ENCODE measurements at places on chromosomes 7 and 10. TPM values are rescaled to one million over a fixed set of nuclear protein-coding genes. Genes with fewer than 3 reads are reported as not detected.

- peak overlapping the region; percentile 35 for H3K27ac ChIP-seq
- H3K4me3 ChIP-seq = no peak overlapping the region
- H3K4me1 ChIP-seq = peaks cover 10% of the 10 kb centered on the region
- DNase-seq = no peak
- no peaks in the 10 kb centered on the region for H3K36me3 ChIP-seq
These were observed 3.6 kb upstream of the MTPN start for GRCh38 chr7:135980665-135981180.

DNA sequence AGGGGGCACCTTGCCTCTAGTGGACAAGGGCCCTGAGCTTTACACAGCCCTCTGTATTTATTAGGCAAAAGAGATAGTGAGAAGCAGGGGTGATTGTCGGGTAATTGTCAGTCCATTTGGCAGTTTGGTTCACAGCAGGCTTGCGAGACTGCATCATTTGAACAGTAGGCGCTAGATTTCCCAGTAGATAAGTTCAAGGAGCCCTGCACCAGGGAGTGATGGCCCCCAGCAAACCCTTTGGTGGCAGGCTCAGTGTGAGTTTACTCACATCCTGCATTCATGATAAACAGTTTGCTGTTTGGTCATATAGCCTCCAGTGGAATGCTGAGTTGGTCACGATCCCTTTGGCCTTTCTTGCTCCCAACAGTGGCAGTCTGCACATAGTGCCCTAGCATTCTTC is 59.4 kb downstream of the MARCHF5 start:
- H3K27me3 ChIP-seq = no peaks in the 10 kb centered on the region
- no peak overlapping the region for H3K27ac ChIP-seq
- H3K4me3 ChIP-seq = no peak overlapping the region
- DNase-seq = no peak

DNA sequence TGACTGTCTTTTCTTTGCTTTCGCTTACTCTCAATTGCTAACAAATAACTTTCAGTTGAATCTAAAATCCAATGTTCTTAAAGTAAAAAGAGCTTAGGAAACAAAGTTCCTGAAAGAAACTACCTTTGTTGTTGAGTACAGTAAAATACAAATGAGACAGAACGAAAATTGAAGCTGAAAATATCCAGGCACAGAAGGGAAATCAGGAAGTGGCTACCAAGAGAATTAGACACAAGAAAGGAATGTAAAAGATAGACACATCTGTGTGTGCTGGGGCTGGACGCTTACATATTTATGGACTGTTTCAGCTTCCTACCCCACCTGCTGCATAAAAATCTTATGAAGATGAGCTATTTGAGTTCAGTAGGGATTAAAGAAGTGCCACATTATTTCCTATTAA is 161.7 kb upstream of the PLXDC2 start:
- no peak overlapping the region for H3K4me3 ChIP-seq
- H3K4me1 ChIP-seq = peaks cover 9% of the 10 kb centered on the region
- DNase-seq = no peak
- no peak overlapping the region for H3K27ac ChIP-seq
- no peaks in the 10 kb centered on the region for H3K36me3 ChIP-seq

- H3K4me3 ChIP-seq = no peak overlapping the region
- DNase-seq = no peak
- H3K27ac ChIP-seq = no peak overlapping the region
- no peaks in the 10 kb centered on the region for H3K27me3 ChIP-seq
- no peaks in the 10 kb centered on the region for H3K4me1 ChIP-seq
- no peaks in the 10 kb centered on the region for H3K36me3 ChIP-seq
These were observed 105.3 kb downstream of the SORCS1 start for GRCh38 chr10:107059068-107059804.

DNA sequence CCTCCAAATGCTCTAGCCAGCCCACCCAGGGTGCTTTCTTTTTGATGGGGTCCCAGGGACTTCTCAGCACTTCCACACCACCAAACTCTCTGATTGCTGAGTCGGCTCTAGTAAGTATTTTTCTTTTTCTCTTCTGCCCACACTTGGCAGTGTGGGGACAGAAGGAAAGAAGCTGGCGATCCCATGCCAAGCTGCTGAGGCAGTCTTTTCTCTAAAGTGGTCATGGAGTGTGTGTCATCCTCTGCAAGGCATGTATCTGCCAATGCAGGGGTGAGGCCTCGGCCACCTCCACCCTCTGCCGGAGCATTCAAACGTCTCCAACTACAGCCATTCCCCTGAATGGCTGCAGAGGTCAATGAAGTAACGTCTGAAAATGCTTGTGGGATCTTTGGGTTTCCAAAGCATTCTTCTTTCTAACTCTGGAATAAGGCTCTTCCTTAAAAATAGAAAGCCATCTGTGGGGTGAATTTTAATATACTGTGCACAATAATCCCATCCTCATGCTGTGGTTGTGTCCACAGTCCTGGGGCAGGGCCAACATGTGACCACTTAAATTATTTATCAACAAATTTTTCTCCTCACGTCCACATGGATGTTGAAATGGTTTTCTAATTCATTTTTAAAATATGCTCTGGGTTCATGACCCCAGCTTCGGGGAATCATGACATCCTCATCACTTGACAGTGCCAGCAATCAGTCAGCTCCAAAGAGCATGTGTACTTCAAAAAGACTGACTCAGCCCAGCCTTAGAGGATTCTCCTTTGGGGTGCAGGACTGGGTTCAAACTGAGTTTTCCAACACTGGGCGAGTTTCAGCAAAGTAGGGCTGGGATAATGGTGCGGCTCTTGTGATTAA is 171.3 kb upstream of the ITGB1 start:
- H3K4me1 ChIP-seq = peaks cover 14% of the 10 kb centered on the region
- no peaks in the 10 kb centered on the region for H3K27me3 ChIP-seq
- no peak overlapping the region for H3K4me3 ChIP-seq
- no peak for DNase-seq
- no peaks in the 10 kb centered on the region for H3K36me3 ChIP-seq

DNA sequence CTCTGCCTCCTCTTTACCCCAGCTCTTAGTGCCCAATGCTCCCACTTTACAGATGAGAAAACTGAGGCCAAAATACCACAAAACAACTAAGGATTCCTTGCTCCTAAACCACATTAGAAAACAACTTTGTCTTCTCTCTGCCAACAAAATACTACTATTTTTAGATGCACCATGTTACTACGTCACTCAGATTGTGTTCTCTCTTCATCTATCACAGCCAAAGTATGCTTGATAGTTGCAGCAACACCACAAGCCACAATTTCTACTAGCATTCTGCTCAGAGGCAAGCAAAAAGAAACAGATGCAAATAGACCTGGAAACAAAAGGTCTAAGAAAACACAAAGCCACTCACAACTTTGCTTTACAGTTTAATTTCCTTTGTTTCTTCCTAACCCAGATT is 3.3 kb upstream of the PDE1C start:
- no peaks in the 10 kb centered on the region for H3K27me3 ChIP-seq
- H3K4me3 ChIP-seq = no peak overlapping the region
- H3K27ac ChIP-seq = no peak overlapping the region
- H3K36me3 ChIP-seq = no peaks in the 10 kb centered on the region
- H3K4me1 ChIP-seq = peaks cover 17% of the 10 kb centered on the region

- no peak overlapping the region for H3K4me3 ChIP-seq
- no peaks in the 10 kb centered on the region for H3K36me3 ChIP-seq
- DNase-seq = no peak
- no peaks in the 10 kb centered on the region for H3K27me3 ChIP-seq
These were observed 24.6 kb downstream of the JAZF1 start for GRCh38 chr7:28155964-28156363.

- no peaks in the 10 kb centered on the region for H3K4me1 ChIP-seq
- H3K36me3 ChIP-seq = no peaks in the 10 kb centered on the region
- H3K27me3 ChIP-seq = no peaks in the 10 kb centered on the region
- DNase-seq = no peak
- no peak overlapping the region for H3K27ac ChIP-seq
These were observed 41.2 kb downstream of the CH25H start for GRCh38 chr10:89165923-89166322.

- H3K4me1 ChIP-seq = no peaks in the 10 kb centered on the region
- H3K36me3 ChIP-seq = peaks cover 50% of the 10 kb centered on the region
- no peak overlapping the region for H3K27ac ChIP-seq
- H3K4me3 ChIP-seq = no peak overlapping the region
- H3K27me3 ChIP-seq = no peaks in the 10 kb centered on the region
- peak; percentile 48 for DNase-seq
These were observed 14.7 kb downstream of the AQP1 start for GRCh38 chr7:30926313-30926712.

GRCh38 chr7:55127622-55128081 is 108.8 kb downstream of the EGFR start:
- H3K4me1 ChIP-seq = peaks cover 64% of the 10 kb centered on the region
- H3K27ac ChIP-seq = peak overlapping the region; percentile 81
- no peaks in the 10 kb centered on the region for H3K27me3 ChIP-seq
- DNase-seq = no peak
- H3K4me3 ChIP-seq = no peak overlapping the region

- peak overlapping the region; percentile 97 for H3K27ac ChIP-seq
- no peak overlapping the region for H3K4me3 ChIP-seq
- H3K36me3 ChIP-seq = no peaks in the 10 kb centered on the region
These were observed 3.8 kb downstream of the GLI3 start for GRCh38 chr7:42233171-42233570.

DNA sequence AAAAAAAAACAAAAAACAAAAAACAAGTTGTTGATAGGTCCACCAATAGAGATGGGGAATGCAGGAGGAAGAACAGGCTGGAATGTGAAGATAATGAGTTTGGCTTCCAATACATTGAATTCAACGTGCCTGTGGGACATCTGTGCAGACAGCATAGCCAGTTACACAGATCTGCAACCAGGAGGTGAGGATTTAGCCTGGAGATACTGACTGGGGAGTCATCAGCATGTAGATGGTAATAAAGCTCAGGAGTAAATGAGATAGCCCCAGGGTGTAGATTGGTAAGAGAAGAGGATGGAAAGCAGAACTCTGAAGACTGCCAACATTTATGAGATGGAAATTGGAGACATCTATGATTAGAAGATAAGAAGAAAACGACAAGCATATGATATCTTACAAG is 4.7 kb upstream of the TRIM8 start:
- H3K4me1 ChIP-seq = peaks cover 21% of the 10 kb centered on the region
- H3K27ac ChIP-seq = no peak overlapping the region
- DNase-seq = no peak
- H3K4me3 ChIP-seq = no peak overlapping the region
- no peaks in the 10 kb centered on the region for H3K27me3 ChIP-seq

DNA sequence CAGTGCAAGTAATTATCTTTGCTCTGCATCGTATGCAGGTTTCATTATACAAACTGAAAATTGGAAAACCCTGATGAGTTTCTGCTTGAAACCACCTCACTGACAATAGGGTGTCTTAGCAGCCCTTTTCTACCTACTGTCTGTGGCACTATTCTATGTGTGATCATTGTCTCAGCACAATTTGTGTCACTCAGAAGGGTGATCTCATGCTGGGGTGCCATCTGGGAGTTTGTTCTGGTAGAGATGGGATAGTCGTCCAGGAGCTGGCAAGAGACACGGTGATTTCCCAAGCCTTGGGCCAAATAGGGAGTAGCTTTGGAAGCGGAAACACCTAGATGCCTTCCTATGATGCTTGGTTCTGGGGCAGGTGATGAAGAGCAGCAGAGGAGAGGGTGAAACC is 186.3 kb downstream of the FRMD4A start:
- no peak overlapping the region for H3K4me3 ChIP-seq
- H3K27me3 ChIP-seq = no peaks in the 10 kb centered on the region
- no peak overlapping the region for H3K27ac ChIP-seq
- no peaks in the 10 kb centered on the region for H3K4me1 ChIP-seq

The OR2A42 gene
- not detected for total RNA-seq

The PYROXD2 gene
- 9.6 TPM for total RNA-seq

The ARHGEF5 gene
- total RNA-seq = 10.9 TPM

The PDE1C gene
- 11.4 TPM for total RNA-seq

The CTNNA3 gene
- 1.5 TPM for total RNA-seq

The TMEM229A gene
- total RNA-seq = not detected
